ENCODE measurements at places on chromosomes 2 and 18.

DNA sequence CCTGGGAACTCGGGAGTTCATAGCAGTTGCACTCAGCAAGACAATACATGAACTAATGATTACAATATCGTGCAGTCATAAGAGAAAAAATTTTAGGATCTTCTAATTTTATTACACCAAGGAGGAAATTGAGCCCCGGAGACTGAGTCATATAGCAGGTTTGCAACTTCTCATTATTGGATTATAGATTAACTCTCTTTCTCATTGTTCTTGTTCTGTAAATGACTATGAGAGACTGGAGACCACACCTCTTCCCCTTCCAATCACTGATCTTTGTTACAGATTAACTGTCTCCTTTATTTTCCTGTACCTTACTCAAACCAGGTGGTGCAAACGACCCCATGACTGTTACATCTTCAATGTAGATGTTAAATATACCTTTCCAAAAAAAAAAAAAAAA lies 435.8 kb upstream of the DDX18 start:
- no peak for DNase-seq

DNA sequence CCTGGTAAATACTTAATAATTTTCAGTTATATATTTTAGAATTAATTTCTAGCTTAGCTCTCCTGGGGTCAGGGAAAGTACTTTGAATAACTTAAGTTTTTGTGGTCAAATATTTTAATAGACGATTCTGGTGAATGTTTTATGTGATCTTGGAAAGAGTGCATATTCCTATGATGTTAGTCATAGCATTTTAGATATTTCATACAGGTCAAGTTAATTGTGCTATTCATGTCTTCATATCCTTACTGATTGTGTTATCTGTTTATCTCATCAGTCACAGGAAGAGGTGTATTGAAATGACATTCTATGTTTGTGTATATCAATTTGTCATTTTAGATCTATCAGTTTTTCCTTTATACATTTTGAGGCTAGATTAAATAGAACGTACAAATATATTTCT lies 576.2 kb downstream of the CPS1 start:
- no peak for DNase-seq

DNA sequence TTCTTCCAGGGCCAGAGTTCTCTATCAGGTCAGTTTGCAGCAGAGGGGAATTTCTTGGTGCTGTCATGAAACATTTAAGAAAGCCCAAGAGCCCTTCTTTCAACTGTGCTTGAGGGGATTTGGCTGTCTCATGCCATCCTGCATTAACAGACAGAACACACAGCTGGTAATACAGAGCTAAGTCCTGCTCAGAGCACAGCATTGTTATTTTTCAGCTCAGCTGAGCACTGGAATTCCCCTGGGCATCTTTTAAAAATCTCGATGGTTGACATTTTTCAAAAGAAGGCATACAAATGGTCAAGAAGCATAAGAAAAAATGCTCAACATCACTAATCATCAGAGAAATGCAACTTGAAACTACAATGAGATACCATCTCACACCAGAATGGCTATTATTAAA lies 14.9 kb upstream of the IL1R2 start:
- no peak for DNase-seq

GRCh38 chr2:179233626-179234430 lies 30.8 kb downstream of the SESTD1 start:
- no peak for DNase-seq

- DNase-seq: no peak
Observed at GRCh38 chr2:102512161-102512560, 39.1 kb downstream of the SLC9A4 start.

- no peak for DNase-seq
Observed at GRCh38 chr2:186912979-186913378, 64.0 kb upstream of the ZSWIM2 start.

DNA sequence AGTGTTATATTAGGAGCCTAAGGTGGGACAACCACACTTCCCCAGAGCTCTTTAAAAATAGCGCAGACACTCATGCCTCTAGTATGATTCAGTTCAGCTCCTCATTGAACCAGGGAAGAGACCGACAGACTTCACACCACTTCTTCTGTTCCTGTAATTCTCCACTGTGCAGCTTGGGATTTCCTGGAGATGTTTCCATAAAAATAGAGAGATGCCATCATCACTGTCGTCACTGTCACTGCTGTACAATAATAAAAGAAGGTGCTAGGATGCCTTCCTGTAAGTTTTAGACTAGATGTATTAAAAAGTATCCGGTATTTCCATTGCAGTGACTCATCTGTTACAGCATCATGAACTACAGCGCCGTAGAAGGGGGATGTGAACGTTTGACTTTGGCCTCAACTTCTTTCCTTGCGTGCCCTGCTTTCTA lies 110.9 kb downstream of the FAM210A start:
- no peak for DNase-seq

DNA sequence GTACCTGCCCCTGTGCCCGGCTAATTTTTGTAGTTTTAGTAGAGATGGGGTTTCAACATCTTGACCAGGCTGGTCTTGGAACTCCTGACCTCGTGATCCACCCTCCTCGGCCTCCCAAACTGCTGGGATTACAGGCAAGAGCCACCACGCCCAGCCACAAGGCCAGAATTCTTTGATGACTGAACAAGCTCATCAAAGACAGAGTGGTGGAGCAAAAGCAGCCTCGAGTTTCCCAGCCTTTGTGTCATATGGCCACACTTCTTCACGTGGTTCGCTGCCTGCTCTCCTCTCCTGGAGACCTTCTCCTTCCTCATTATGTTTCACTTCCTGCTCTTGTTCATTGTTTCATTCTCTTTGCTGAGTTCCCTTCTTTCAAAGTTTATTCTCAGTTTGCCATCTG lies 9.9 kb upstream of the NPC1 start:
- DNase-seq: no peak

DNA sequence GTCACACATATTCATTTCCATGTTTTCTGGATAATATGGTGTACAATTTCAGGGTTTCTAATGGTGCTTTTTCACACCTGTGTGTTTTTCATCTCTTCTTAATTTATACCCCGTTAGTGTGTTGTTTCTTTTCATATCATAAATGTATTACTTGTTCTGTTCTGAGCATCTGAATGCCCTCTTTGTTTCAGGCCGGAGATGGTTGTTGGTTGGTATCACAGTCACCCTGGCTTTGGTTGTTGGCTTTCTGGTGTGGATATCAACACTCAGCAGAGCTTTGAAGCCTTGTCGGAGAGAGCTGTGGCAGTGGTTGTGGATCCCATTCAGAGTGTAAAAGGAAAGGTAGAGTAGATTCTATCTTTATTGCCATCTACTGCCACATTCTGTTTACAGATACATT lies 45.1 kb upstream of the TBR1 start:
- DNase-seq: no peak

DNA sequence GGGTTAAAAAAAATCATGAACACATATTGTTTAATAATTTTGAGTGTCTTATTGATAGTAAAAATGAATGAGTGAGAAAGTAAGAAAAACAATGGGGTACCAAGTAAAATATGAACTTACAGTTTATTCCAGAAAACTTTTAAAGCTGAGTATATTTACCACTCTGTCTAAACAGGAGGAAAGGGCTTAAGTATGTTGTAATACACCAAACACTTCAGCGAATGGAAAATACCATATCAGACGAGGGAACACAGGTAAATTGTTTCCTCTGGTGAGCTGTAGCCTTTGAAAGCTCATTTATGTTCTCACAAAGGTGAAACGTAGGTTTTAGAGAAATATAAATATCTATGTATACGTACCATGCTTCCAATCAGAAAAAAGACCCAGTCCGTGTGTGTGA lies 1209.6 kb upstream of the ZEB2 start:
- DNase-seq: no peak

DNA sequence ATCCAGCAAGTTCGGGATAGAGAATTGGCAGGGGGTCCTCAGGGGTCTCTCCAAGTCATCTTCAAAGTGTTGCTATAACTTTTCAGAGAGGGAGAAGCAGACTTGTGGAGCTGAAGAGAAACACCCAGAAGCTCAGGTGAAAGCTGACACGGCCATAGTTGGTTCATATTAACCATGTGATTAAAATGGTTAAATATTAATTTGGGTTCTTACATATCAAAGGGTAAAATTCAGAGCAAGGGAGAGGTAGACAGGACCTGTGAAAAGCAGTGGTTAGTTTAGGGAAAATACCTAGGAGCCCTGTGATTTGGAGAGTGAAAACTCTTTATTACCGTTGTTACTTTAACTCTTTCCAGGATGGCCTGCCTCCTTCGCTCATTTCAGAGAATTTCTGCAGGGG lies at the start of gene UGT1A6:
UGT1A6 (plus strand) TSS at position 243 of the 400 bp plus-strand sequence; CDS start at position 358, 115 bp downstream.
- DNase-seq: no peak

DNA sequence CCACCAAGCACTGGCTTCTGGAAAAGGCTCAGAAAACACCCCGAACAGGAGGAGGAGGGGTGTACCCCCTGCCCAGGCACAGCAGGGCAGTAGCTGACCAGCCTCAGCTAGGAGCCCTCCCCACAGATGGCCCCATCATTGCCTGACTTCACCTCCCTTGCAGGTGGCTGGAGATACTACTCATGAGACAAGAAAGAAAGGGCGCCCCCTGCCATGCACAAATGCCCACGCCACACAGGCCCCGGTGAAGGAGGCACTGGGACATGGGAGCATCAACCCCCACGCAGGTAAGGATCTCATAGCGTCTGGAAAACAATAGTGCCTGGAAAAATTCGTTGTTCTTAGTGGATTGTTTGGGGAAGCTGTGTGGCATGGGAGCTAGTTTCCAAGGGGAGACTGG lies 240.6 kb downstream of the TFCP2L1 start:
- DNase-seq: no peak
